Type B pancreatic cell (in vitro differentiated cells): ENCODE measurements at places on chromosomes 11 and 22.

- peak overlapping the region; percentile 76 for H3K27ac ChIP-seq
- H3K4me3 ChIP-seq = no peak overlapping the region
- H3K27me3 ChIP-seq = no peaks in the 10 kb centered on the region
- peaks cover 3% of the 10 kb centered on the region for H3K36me3 ChIP-seq
- no peak for DNase-seq
Measured at GRCh38 chr22:38222797-38223119, 21.0 kb downstream of the MAFF start.

DNA sequence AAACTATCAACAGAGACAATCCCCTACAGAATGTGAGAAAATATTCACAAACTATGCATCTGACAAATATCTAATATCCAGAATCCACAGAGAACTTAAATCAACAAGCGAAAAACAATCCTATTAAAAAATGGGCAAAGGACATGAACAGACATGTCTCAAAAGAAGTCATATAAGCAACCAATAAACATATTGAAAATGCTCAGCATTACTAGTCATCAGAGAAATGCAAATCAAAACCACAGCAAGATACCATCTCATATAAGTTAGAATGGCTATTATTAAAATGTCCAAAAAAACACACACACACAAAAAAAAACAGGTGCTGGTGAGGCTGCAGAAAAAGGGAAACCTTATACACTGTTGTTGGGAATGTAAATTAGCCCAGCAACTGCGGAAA, 8.3 kb upstream of the OR52E8 start:
- no peak overlapping the region for H3K4me3 ChIP-seq
- no peaks in the 10 kb centered on the region for H3K4me1 ChIP-seq
- no peaks in the 10 kb centered on the region for H3K36me3 ChIP-seq

DNA sequence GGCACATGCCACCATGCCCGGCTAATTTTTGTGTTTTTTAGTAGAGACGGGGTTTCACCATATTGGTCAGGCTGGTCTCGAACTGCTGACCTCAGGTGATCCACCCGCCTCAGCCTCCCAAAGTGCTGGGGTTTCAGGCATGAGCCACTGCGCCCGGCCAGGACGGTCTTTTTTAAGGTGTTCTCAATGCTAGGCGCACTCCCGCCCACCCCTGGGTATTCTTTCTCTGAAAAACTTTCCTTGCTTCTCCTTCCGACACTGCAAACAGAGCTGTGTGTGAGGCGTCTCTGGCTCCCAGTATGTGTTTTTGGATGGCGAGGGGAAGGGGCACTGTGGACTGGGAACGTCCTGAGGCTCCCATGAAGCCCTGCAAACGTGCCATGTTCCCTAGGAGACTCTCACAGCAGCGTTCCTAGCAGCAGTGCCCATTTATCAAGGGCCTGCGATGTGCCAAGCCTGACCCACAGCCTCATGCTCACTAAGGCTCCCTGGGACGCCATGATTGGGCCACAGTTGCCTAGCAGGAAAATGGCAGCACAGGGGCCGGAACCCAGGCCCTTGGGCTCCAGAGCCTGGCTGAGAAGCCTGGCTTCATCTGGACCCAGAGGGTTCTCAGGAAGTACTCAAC, 2.4 kb upstream of the RASL10A start:
- no peak overlapping the region for H3K27ac ChIP-seq
- H3K27me3 ChIP-seq = peaks cover 37% of the 10 kb centered on the region
- no peaks in the 10 kb centered on the region for H3K36me3 ChIP-seq
- peaks cover 12% of the 10 kb centered on the region for H3K4me1 ChIP-seq
- no peak overlapping the region for H3K4me3 ChIP-seq

DNA sequence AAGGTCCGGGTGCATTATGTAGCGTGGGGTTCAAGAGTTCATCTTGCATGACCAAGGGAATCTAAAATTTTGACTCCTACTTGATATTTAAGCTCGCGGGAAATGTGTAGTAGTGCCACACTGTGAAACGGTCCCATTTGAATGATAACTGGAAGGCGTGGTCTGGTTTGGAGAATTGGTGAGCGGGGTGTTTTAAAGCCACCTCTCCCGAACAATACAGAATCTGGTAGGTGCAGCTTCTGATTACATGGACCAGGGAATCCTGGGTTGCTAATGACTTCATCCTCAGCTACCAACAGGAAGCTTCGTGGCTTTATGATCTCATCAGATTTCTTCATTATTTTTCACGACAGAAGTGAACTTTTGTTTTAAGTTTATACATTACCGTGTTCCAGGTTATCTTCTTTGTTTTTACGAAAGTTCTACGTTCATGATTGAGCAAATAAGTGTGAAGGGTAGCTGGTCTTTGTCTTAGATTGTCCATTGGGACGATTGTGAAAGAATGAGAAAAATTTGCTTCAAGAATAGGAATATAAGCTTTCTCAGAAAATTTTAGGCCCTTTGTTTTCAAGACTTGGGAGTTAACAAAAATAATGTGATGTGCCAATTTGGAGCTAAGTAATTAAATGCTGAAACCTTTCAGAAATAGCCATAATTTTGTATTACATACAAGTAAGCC, 1.7 kb downstream of the QSER1 start:
- H3K36me3 ChIP-seq = peaks cover 17% of the 10 kb centered on the region
- peaks cover 3% of the 10 kb centered on the region for H3K27me3 ChIP-seq
- peak overlapping the region; percentile 96 for H3K4me3 ChIP-seq
- H3K27ac ChIP-seq = peak overlapping the region; percentile 93
- DNase-seq = no peak

GRCh38 chr11:68199295-68199987, 13.7 kb downstream of the KMT5B start:
- H3K36me3 ChIP-seq = peaks cover 4% of the 10 kb centered on the region
- H3K4me1 ChIP-seq = peaks cover 28% of the 10 kb centered on the region
- peak overlapping the region; percentile 11 for H3K27ac ChIP-seq
- H3K4me3 ChIP-seq = no peak overlapping the region
- H3K27me3 ChIP-seq = no peaks in the 10 kb centered on the region

DNA sequence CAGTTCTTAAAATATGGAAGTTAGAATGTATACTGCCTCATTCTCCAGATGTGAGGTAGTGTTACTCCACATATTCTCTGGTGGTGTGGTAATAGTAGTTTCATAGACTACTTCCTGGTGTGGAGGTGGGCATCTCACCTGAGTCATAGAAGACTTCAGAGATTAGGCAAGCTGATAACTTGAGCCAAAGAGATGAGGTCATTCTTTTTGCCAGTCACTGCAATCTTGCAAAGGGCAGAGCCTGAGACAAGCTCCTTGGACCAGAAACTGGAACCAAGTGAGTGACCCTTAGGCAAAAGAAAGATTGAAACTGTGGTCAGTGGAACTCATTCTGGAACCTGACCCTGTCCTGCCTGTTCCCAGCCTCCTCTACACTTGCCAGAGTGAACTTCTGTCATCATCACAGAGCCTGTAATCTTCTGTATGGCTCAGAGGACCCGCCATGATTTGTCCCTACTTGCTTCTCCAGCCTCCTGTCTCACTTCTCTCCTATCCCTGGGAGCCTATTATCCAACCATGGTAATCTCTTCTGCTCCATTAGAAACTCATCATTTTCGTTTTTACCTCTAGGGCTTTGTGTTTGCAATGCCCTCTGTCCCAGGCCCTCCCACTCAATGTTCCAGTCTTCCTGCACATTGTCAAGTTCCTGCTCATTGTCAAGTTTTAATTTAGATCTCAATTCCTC, 10.6 kb upstream of the CCDC83 start:
- no peak overlapping the region for H3K4me3 ChIP-seq
- H3K27ac ChIP-seq = peak overlapping the region; percentile 63
- no peak for DNase-seq
